ENCODE measurements at places on chromosomes 1 and 21.

DNA sequence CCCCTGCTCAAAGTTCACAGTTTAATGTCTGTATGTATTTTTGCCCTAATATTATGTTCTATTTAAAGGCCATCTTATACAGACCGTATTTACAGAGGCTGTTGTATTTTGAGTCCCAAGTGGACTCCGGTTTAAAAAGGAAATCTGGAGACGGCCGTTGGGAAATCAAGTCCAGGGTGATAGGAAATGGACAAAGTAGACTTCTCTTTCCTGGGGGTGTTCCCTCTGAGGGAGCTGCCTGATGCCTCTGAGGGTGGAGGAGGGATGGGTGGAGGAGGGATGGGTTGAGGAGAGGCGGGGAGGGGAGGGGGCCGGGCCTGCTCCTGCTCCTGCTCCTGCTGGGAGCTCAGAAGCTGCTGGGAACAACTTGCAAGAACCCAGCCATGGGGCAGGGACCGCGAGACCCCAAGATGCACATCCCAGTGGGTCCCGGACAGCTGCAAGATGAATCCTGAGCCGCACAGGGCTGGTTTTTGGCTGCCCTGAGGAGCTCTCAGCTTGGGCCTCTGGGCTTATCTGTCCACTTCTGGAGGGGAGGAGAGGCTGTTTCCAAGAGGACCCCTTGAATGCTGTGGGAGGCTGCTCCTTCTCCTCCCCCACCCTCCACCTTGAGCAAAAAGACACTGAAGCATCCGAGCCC, 12.0 kb upstream of the ACTL8 start:
- H3K4me1 ChIP-seq = no peaks in the 10 kb centered on the region
- no peaks in the 10 kb centered on the region for H3K36me3 ChIP-seq
- DNase-seq = no peak
- H3K27ac ChIP-seq = no peak overlapping the region
- no peak overlapping the region for H3K4me3 ChIP-seq

- no peaks in the 10 kb centered on the region for H3K4me1 ChIP-seq
- DNase-seq = no peak
- H3K36me3 ChIP-seq = no peaks in the 10 kb centered on the region
- no peaks in the 10 kb centered on the region for H3K27me3 ChIP-seq
- no peak overlapping the region for H3K27ac ChIP-seq
- H3K4me3 ChIP-seq = no peak overlapping the region
These were observed 60.5 kb upstream of the SIPA1L2 start for GRCh38 chr1:232690285-232690935.

DNA sequence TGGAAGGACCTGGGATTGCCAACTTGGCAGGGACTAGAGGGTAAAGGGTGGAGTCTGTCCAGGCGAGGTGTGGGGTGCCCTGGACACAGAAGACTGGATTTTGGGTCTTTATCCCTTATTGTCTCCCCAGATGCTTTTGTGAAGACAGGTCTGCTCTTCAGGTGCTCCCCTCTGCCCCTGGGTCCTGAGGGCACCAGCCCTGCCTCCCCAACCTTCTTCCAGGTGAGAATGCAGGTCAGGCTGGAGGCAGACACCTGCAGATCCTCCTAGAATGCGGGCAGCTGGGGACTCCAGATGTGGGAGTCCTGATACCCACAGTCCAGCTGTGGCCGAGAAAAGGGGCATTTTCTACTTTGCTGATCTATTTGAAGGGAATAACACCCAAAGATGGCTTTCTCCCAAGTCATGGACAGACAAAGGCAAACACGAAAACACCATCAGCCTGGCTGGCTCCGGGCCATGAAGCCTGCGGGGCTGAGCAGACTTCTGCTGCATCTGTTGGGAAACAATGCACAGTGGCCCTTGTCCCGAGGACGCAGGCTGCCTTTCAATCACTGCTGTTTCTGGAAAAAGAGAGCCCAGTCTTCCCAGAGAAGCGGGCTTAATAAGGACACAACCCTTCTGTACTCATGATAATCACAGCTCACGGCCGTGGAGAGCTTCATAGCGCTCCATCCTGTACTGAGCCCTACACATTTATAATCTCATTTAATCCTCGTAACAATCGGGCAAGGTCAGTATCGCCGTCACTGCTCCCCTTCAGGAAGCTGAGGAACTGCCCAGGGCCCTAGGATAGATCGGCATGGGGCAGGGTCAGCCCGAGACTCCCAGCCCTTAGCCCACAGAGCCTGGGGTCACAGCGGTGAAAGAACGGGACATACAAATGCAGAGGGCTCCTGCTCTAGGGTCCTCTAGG, 62.0 kb upstream of the ABCG1 start:
- no peak overlapping the region for H3K4me3 ChIP-seq
- H3K27ac ChIP-seq = no peak overlapping the region
- DNase-seq = no peak
- H3K36me3 ChIP-seq = no peaks in the 10 kb centered on the region
- no peaks in the 10 kb centered on the region for H3K27me3 ChIP-seq

DNA sequence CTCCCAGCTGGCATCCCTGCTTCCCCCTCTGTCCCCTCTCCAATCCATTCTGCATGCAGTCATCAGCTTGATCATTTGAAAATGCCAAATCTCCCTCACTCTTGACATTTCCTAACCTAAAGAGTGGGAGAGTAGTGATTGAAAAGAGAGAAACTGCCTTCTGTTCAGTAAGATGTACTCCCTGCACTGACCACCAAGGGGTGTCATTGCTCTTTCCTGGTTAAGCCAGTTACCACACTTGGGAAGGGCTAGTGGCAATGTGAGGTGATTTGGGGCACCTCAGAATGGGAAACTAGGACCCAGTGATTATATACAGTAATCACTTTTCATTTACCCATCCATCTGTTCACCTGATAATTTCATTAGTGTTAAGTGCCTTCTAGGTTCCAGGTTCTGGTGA, 6.9 kb upstream of the TMEM269 start:
- peaks cover 2% of the 10 kb centered on the region for H3K36me3 ChIP-seq
- H3K27me3 ChIP-seq = no peaks in the 10 kb centered on the region
- DNase-seq = peak; percentile 58

GRCh38 chr1:14173598-14173997, 424.9 kb upstream of the KAZN start:
- H3K27ac ChIP-seq = no peak overlapping the region
- no peak for DNase-seq
- H3K4me3 ChIP-seq = no peak overlapping the region
- H3K36me3 ChIP-seq = no peaks in the 10 kb centered on the region
- no peaks in the 10 kb centered on the region for H3K27me3 ChIP-seq
